Activated naive CD8-positive, alpha-beta T cell treated with anti-CD3 and anti-CD28 coated beads, Interleukin-2, amount 50 U/mL, for 16 hours (primary cell): ENCODE measurements at places on chromosomes 6 and 20.
A peak's percentile ranks its signal among the peaks of the same experiment; 100 is the strongest.

- no peak for DNase-seq
Observed at GRCh38 chr20:47208534-47209174, 147.8 kb downstream of the ZMYND8 start.

- no peak for DNase-seq
Observed at GRCh38 chr6:84809455-84809854, 45.1 kb upstream of the TBX18 start.

GRCh38 chr6:107973594-107973993 is 15.6 kb upstream of the SEC63 start:
- DNase-seq = no peak

- DNase-seq = no peak
Observed at GRCh38 chr20:60362531-60362930, 404.3 kb downstream of the CDH26 start.

DNA sequence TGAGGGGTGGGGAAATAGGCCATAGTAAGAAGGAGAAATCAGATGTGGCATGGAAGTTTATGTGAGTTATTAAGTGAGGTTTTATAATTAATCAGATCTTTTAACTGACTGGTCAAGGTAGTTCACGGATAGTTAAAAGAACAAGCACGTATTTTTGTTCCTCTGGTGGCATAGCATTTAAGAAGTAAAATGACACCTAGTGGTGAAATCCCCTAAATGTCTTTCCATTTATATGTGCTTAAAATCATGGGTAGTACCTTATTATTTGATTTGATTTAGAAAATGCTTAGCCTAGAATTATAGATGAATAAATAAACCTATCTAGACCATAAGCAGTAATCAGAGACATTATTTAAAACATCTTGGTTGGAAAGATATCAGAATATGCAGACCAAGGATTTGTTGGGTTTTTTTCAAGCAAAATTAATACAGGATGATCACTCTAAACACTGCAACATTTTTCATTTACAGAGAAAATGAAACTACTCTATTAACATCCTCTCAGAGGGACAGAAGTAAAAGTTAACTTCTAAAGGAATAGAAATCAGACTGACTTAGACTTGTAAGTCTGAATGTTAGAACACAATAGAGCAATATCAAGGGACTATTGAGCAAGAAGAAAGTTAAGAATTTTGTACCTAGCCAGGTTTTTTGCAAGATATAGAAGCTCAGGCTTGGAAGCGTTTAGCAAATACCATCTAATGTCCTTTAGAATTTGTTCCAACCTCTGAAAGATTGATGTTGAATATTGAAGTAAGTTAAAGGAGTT is 81.1 kb downstream of the STXBP5 start:
- DNase-seq = no peak

DNA sequence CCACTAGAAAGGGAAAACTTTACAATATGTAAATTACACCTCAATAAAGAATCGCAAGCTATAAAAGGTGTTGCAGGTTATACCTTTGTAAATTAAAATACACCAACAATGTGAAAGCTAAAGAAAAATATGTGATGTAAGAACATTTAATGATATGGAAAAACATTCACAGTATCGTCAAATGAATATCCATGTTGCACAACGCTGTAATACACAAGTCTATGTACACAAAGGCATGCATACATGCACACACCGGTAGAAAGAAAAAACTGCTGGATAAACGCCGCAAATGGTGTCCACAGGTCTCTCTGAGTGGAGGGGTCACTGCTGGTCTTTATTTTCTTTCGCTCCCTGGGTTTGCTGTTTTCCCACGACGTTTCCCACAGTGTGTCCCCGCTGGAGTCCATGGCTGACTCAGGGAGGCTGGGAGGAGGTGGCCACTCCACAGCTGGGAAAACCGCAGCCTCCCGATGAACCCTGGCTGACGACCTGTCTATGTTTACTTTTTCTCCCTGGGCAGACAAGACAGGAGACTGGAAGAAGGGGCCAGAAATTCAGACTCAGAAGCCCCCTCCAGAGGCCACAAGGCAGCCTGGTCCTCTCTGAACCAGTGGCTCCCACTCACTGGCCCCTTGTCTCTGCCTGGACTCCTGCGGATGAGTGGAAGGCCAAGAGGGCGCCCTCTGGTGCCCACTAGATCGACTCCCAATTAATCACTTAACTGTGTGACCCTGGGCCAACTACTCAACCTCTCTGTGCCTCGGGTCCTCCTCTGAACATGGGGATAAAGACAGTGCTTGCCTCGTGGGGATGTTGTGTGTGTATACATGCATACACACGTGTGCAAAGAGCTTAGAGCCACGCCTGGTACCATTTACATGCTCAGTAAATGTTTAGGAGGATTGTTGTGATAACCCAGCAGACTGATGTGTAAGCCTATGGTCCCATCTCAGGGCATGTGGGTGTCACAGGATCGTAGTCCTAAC is 12.8 kb upstream of the BPI start:
- no peak for DNase-seq

DNA sequence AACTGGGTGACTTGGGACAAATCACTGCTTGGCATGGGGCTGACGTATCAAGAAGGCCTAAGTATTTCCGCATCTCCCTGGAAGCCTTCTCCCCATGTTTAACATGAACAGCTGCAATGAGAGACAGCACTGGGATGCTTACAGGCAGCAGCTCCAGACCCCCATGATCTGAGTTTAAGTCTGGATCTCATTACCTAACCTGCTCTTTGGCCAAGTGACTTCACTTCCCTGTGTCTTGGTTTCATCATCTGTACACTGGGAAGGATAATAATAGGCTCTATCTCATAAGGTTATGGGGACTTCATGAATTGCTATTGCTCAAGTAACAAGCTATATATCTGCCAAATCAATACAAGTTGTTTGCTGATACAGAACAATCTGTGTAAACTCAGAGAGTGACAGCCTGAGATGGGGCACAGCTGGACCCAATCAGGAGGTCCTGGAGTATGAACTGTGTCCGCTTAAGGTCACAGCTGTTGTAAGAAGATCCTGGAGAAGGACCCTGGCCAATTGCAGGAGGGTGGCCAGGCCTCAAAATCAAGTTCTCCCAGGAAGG is 56.0 kb downstream of the TGM2 start:
- no peak for DNase-seq

GRCh38 chr20:20292472-20292871 is 75.4 kb upstream of the INSM1 start:
- DNase-seq = no peak

GRCh38 chr6:34366639-34366921 is 25.9 kb downstream of the NUDT3 start:
- no peak for DNase-seq

- peak; percentile 6 for DNase-seq
Observed at GRCh38 chr20:17530716-17531664, at the start of gene BFSP1. BFSP1 (minus strand) TSS chr20:17531379; CDS start chr20:17531329, 50 bp downstream.

DNA sequence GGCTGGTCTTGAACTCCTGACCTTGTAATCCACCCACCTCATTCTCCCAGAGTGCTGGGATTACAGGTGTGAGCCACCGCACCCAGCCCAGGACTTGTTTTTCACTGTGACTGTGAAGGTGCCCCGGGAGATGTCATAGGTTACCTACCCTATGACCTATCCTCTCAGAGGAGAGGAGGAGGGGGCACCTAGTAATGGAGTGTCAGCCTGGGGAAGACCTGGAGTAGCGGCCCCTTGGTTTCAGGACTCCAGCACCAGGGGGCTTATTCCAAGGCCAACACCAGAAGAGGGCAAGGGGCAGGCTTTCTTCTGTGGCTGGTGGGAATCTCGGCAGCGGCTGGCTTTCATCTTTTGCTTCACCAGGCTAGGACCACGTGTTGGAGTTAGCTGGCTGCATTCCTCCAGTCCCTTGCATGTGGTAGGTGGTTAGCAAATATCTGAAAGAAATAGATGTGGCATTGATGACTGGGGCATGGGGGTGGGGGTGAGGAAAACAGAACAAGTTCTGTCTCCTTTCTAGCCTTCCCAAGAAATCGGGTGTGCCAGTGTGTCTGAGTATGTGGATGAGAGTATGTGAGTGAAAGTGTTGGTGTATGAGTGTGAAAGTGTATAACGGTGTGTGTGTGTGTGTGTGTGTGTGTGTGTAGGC is 7.9 kb upstream of the ITPR3 start:
- DNase-seq = no peak

DNA sequence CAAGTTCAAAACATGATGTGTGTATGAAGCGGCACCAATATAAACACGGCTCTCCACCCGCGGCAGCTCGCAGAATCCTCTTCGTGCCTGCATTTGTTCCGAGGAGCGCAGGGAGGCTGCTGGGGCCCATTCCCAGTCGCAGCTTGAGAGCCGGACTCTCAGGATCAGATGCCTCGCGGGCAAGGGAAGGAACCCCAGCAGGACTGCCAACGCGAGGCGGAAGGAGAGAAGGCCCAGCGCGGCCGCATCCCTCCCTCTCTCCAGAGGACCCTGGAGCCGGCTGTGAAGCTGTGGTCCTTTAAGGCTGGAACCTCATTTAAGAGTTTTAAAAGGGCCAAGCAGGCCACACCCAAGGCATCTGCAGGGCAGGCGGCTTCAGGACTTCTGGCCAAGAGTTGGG is 44.2 kb upstream of the ZBP1 start:
- no peak for DNase-seq

DNA sequence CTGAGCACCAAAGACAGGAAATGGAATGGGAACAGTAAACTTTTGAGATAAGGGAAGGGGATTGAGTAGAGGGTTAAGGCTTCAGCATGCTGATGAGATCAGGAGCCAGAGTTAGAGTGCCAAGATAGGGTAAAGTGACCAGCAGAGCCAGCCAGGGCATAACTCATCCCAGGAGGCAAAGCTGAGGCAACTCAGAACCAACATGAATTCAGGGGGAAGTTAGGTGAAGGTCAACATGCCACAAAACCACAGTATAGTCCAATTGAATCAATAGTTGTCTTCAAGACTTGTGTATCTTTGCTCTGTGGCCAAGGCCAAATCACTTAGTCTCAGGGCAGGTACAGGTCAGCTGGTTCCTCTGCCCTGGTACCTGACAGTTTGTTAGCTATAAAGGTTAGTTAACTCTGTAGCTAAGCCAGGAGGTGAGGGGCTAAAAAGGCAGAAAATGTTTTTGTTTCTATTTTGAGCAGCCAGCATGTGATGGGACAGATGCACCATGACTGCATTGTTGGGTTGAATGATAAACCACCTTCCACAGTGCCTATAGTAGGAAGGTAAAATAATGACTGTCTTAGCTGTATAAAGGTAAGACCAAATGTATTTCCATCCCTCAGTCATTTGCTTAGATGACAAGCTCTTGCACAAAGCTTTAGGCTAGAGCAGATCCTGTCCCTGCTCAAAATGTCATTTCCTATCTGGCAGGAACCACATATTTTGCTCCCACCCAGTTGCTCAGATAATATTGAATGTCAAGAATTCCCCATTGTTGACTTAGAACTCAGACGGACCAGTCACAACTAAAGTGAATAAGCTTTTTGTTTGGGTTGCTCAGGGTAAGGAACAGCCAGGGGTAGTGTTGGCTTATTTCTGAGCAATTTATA is 15.8 kb downstream of the RNF8 start:
- no peak for DNase-seq

GRCh38 chr6:137729866-137730629 is 137.0 kb upstream of the TNFAIP3 start:
- DNase-seq = no peak

GRCh38 chr6:40011844-40012243 is 77.6 kb upstream of the MOCS1 start:
- DNase-seq = no peak

DNA sequence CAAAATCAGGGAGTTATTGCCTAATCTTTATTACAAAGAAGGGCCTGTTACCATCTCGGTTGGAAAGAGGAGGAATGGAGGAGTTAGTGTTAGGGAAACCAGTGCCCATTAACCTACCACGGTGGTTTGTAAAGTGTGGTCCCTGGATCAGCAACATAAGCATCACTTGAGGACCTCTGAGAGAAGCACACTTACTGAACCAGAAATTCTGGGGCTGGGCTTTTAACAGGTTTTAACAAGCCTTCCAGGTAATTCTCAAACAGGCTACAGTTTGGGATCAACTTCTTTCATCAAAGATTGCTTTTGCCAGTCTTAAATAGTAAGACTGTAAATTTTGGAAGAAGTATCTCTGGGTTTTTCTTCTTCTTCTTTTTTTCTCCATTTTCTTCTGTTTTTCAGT is 329.5 kb upstream of the JAG1 start:
- no peak for DNase-seq

DNA sequence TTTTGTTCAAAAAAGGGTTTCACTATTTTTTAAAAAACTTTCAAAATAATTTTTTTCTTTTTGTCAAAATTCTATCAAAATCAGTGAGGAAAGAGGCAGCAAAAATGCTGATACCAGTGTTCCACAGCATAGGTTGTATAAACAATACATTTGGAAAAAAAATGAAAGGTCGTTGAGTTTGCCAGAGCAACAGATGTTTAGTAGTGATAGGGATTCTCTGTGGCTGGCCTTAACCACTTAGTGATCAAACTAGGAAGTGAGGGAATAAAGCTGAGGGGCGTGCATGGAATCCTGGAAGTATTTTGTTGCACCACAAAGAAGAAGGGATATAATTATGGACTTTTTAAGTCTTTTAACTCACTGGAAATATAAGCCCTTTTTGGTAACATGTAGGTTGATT is 555.3 kb upstream of the CHD6 start:
- DNase-seq = no peak

DNA sequence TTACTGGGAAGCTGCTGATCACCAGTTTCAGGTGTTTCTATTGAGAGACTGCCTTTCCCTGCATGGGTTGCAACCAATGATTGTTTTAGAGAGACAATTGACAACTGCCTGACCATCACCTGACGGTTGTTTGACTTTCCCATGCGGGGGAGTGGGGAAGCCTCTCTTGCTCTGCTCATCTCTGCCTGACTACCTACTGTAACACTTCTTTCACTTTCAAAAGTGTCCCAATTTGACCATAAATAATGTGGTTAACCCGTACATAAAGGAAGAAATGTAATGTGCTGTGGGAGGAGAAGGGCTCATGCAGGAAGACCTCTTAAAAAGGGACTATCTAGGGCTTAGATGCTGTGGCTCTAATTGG is 122.1 kb upstream of the PHACTR1 start:
- DNase-seq = no peak

DNA sequence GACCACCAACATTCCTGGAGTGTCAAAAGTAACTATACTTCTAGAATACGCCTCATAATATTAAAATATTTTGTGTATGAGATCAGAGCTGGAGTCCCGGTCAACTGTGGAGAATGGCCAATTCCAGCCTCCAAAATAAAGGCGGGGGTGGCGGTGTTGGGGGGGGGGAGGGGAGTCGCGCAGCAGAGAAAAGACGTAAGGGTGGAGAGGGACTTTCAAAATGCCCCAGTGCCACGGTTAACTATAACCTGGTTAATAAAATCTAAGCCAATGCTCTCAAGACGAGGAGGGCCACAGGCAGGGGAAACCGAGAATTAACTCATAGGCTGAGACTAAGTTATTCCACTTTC is 1.3 kb downstream of the NUP153 start:
- no peak for DNase-seq
